CD14-positive monocyte (primary cell): ENCODE measurements at places on chromosomes 13 and 19.

DNA sequence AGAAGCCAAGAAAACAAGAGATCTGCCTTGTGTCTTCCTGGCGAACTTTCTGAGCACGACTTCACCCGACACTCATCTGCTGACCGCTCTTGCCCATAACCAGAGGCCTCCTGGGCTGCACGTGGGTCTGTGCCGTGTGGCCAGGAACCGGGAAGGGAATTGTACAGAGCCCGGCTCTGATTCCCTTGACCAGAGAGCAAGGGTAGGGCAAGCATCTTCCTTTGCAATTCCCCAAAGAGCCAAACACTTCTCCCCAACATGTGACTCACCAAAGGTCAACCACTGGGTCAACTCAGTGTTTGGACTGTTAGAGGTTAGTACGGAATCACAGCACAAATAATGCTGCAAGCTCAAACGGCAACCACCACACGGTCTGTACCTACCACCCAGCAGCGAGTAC lies 48.9 kb downstream of the KLF2 start:
- H3K4me1 ChIP-seq, result peaks cover 72% of the 10 kb centered on the region
- H3K4me3 ChIP-seq, result no peak overlapping the region
- H3K27ac ChIP-seq, result no peak overlapping the region
- no peak for DNase-seq
- H3K27me3 ChIP-seq, result no peaks in the 10 kb centered on the region

DNA sequence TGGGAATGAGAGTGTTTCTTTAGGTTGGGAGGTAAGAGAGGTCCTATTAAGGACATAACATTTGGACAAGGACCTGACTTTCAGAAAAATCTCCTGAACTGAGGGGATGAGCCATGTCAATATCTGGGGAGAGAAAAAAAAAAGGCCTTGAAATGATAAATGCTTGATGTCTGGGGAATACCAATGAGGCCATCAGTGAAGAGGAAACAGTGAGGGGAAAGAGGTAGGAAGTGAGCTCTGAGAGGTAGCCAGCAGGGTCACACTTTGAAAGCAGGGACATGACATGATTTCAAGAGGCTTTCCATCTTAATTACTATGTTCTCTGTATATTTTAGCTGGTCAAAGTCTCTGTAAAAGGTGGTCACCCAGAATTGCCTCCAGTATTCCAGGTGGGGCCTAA lies 9.9 kb upstream of the UBE2L5 start:
- H3K4me3 ChIP-seq, result no peak overlapping the region
- H3K27ac ChIP-seq, result no peak overlapping the region
- no peaks in the 10 kb centered on the region for H3K36me3 ChIP-seq
- peaks cover 46% of the 10 kb centered on the region for H3K4me1 ChIP-seq
- DNase-seq, result no peak

DNA sequence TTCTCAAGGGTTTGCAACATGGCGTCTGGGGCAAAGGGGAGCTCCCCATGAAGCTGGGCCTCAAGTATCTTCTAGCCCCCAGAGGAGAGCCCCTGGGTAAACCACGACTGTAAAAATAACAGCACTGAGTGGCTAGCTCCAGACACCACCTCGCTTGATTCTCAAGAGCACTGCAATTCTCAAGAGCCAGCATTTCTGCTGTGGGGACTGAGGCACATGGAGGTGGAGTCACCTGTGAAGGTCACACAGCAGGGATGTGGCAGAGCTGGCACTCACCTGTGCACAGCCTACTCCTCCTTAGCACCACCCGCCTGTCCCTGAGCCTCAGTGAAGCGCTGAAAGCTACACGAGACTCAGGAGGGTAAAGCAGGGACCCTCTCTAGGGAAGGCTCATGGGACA lies 20.7 kb upstream of the CCNP start:
- no peak for DNase-seq
- no peaks in the 10 kb centered on the region for H3K4me1 ChIP-seq
- no peak overlapping the region for H3K27ac ChIP-seq
- H3K36me3 ChIP-seq, result peaks cover 71% of the 10 kb centered on the region
- no peak overlapping the region for H3K4me3 ChIP-seq
- no peaks in the 10 kb centered on the region for H3K27me3 ChIP-seq

DNA sequence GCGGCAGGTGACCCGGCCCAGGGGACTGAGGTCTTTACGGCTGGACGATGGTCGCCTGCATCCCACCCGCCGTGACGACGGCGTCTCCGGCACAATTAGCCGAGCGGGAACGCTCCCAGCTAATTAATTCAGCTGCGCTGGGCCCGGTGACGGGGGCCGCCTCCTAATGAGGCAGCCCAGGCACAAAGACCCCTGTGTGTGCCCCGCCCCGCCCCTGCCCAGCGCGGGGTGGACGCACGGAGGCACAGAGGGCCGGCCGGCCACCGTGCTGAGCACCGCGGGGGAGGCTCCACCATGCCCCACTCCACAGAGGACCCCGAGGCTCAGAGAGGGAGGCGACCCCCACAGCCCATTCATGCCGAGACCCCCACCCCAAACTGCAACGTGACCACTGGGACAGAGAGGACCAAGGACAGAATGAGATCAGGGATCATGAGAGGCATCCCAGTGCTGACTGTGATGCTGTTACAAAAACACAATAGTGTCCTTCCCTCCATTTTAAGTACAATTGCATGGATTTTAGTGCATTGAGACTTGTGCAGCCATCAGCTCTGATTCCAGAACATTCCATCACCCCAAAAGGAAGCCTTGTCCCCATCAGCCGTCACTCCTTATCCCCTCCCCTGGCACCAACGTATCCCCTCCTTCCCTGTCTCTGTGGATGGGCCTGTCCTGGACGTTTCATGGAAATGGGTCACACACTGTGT lies 17.0 kb downstream of the EFNA2 start:
- H3K27ac ChIP-seq, result no peak overlapping the region
- no peak overlapping the region for H3K4me3 ChIP-seq
- no peaks in the 10 kb centered on the region for H3K4me1 ChIP-seq
- no peaks in the 10 kb centered on the region for H3K27me3 ChIP-seq

DNA sequence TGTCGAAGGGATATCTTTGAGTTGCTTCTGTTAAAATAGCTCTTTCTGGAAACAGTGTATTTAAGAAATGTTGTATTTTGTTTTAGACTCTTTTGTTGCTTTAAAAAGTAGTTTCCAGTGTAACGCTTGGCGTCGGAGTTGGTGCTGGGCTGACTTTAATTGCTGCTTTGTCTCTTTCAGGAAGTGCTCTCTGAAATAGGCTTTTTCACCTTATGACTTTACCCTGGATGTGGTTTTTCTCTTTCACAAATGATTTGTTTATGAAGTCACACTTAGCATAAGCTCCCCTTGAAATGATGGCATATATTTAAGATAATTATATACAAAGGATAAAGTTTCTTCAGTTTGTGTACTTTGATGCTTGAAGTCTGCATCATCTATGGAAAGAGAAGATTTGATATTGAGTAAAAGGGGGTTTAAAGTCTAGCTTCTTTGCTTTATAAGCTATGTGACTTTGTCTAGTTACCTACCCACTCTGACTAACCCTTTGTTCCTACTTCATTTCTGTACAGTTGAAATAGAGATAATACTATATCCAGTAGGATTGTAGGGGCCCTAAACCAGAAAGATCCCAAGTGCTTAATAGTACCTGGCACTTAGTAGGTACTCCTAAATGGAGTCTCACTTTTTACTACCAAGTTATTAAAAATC lies at the start of gene GPR18:
Gene GPR18 (minus strand): TSS at position 170 of the 651 bp plus-strand sequence. CDS start 2,507 bp downstream, outside the sequence.
- peaks cover 50% of the 10 kb centered on the region for H3K4me1 ChIP-seq
- DNase-seq, result peak; percentile 64
- H3K27ac ChIP-seq, result peak within 1 kb of the TSS; percentile 85
- peaks cover 11% of the 10 kb centered on the region for H3K36me3 ChIP-seq

- H3K27me3 ChIP-seq, result no peaks in the 10 kb centered on the region
- no peaks in the 10 kb centered on the region for H3K36me3 ChIP-seq
- no peaks in the 10 kb centered on the region for H3K4me1 ChIP-seq
- H3K4me3 ChIP-seq, result no peak overlapping the region
- H3K27ac ChIP-seq, result no peak overlapping the region
Measured at GRCh38 chr13:79593121-79593520, 112.2 kb downstream of the NDFIP2 start.

GRCh38 chr19:7971553-7972520 lies 28.4 kb upstream of the TIMM44 start:
- no peak overlapping the region for H3K27ac ChIP-seq
- H3K4me3 ChIP-seq, result no peak overlapping the region
- no peak for DNase-seq
- H3K4me1 ChIP-seq, result no peaks in the 10 kb centered on the region
- peaks cover 59% of the 10 kb centered on the region for H3K36me3 ChIP-seq
- no peaks in the 10 kb centered on the region for H3K27me3 ChIP-seq
